ENCODE measurements at places on chromosomes 5 and 9.

DNA sequence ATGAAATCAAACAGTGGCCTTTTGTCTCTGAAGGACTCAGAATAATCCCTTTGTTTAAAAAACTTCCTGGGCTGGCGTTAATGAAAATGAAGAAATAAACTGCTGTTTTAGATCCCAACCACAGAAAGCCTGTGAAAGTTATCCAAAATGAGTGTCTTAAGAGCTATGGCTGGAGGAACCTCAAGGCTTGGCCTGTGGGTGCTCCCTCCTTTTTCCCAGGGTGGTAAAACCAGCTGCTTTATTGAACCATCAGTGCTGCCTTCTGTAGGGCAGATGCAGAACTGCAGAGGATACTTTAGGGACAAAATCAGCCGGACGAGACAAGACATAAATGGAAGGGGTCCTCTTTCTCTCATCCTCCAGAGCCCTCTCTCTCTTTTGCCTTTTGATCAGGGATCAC, 100.9 kb downstream of the SMARCA2 start:
- H3K4me3 ChIP-seq, result no peak overlapping the region
- no peak overlapping the region for H3K27ac ChIP-seq
- H3K4me1 ChIP-seq, result peaks cover 9% of the 10 kb centered on the region
- DNase-seq, result no peak
- no peaks in the 10 kb centered on the region for H3K27me3 ChIP-seq

DNA sequence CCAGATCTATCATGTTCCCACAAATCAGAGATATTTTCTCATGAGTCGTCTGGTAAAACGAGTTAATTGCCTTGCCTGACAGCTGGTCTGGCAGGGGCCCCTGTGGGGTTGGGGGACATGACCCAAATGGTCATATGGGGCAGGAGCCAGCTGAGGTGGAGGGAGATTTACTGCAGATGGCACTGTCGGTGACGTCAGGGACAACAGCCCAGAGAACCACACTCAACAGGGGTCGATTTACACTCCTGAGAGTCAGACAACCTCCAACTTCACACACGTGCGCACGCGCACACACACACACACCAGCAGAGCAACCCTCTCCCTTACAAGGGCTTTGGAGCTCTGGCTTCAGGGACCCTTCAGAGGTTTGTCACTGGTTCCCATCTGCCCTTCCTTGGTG, 23.4 kb upstream of the GABRP start:
- H3K27ac ChIP-seq, result no peak overlapping the region
- no peak overlapping the region for H3K4me3 ChIP-seq
- no peak for DNase-seq
- peaks cover 7% of the 10 kb centered on the region for H3K4me1 ChIP-seq
- no peaks in the 10 kb centered on the region for H3K36me3 ChIP-seq

GRCh38 chr5:135027266-135027696, 6.7 kb downstream of the PITX1 start:
- H3K4me1 ChIP-seq, result peaks cover 48% of the 10 kb centered on the region
- no peaks in the 10 kb centered on the region for H3K36me3 ChIP-seq
- H3K27me3 ChIP-seq, result peaks cover 73% of the 10 kb centered on the region
- no peak overlapping the region for H3K4me3 ChIP-seq
- no peak for DNase-seq

- H3K4me3 ChIP-seq, result no peak overlapping the region
- H3K27ac ChIP-seq, result no peak overlapping the region
- H3K36me3 ChIP-seq, result no peaks in the 10 kb centered on the region
- DNase-seq, result no peak
- no peaks in the 10 kb centered on the region for H3K27me3 ChIP-seq
- H3K4me1 ChIP-seq, result no peaks in the 10 kb centered on the region
Observed at GRCh38 chr5:149902177-149902576, 42.4 kb downstream of the PDE6A start.

GRCh38 chr5:175887463-175887862, 16.1 kb downstream of the CPLX2 start:
- H3K4me3 ChIP-seq, result no peak overlapping the region
- no peak for DNase-seq
- no peak overlapping the region for H3K27ac ChIP-seq
- peaks cover 7% of the 10 kb centered on the region for H3K4me1 ChIP-seq
- H3K27me3 ChIP-seq, result no peaks in the 10 kb centered on the region
- no peaks in the 10 kb centered on the region for H3K36me3 ChIP-seq

- no peaks in the 10 kb centered on the region for H3K4me1 ChIP-seq
- H3K27me3 ChIP-seq, result no peaks in the 10 kb centered on the region
- no peak for DNase-seq
Observed at GRCh38 chr5:225334-225733, 7.2 kb downstream of the SDHA start.

- H3K4me3 ChIP-seq, result no peak overlapping the region
- H3K36me3 ChIP-seq, result no peaks in the 10 kb centered on the region
- H3K27ac ChIP-seq, result no peak overlapping the region
- H3K4me1 ChIP-seq, result no peaks in the 10 kb centered on the region
- DNase-seq, result no peak
Observed at GRCh38 chr9:75170898-75171360, 82.6 kb downstream of the OSTF1 start.

GRCh38 chr9:134551644-134552348, 89.8 kb upstream of the COL5A1 start:
- no peak overlapping the region for H3K4me3 ChIP-seq
- peaks cover 9% of the 10 kb centered on the region for H3K27me3 ChIP-seq
- peaks cover 75% of the 10 kb centered on the region for H3K4me1 ChIP-seq
- H3K27ac ChIP-seq, result peak overlapping the region; percentile 54
- peak; percentile 82 for DNase-seq
